ENCODE measurements at places on chromosomes 7 and 10. TPM values are rescaled to one million over a fixed set of nuclear protein-coding genes. Genes with fewer than 3 reads are reported as not detected.

DNA sequence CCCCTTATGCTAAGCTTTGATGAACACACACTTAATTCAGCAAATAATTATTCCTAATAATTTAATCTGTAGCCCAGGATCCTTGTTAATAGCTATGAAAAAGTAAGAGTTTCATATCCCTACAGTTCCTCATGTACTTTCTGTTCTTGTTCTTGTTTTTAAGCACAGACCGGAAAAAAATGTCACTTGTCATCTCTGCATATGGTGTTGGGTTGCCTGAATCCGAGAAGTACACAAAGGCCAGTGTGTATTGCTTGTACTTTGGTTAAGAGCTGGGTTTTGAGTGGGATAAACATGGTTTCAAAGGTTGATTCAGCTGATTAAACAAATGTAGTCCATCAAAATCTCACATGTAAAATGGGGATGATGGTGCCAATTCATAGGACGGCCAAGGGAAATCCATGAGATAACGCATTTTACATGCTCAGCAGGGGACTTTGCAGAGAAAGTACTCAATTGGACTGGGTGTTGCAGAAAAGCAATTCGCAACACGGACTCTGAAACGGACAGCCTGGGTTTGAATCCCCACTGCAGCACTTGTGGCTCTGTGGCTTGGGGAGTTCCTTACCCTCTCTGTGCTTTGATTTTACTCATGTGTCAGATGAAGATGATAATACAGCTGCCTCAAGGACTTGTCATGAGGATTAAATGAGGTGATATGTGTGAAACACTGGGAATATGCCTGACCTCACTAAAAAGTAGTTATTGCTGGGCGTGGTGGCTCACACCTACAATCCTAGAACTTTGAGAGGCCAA is 71.7 kb downstream of the MAP3K8 start:
- no peak for DNase-seq

Gene ATAD1
- 38.3 TPM for total RNA-seq

- DNase-seq = no peak
Observed at GRCh38 chr10:79187121-79187940, 118.6 kb downstream of the ZMIZ1 start.

DNA sequence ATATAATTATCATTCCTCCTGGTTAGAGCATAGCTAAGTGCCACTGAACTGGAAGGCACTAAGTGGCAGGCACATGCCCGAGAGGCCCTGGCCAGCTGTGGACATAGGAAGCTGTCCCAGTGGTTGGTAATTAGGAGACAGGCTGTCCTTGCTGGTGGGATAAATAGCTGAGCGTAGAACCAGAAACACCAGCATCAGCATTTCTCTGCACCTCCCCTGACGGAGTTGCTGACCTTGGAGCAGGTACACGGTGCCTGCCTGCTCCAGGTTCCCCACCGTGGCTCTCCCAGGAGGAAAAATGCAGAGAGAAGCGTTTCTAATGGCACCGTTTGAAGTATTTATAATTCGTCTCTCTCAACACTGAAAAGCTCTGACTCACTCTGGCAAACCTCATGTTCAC is 5.6 kb upstream of the ABLIM1 start:
- no peak for DNase-seq

GRCh38 chr10:113775686-113776294 is 24.3 kb downstream of the PLEKHS1 start:
- DNase-seq = no peak

GRCh38 chr7:83702446-83702845 is 53.5 kb upstream of the SEMA3E start:
- DNase-seq = no peak
